Activated CD4-positive, alpha-beta T cell treated with anti-CD3 and anti-CD28 coated beads, Interleukin-2, amount 10 ng/mL, durations not matched to agents 7 days and 5 days (primary cell): ENCODE measurements at places on chromosomes 3 and 15.

DNA sequence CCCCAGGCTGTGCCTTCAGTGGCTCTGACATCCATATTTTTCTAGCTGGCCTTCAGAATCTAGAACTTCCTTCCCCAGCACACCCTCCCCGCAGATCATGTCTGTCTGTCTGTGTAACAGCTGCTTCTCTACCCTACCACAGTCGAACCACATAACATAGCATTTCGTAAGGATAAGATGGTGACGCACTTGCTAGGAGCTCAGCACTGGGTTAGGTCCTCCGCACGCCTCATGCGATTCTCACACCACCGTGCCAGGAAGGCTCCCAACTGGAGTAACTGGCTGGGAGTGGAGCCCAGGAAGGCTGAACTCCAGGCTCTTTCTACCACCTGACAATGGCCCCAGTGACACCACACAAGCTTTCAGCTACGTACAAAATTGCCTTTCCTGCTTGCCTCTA is 168.6 kb downstream of the STT3B start:
- peaks cover 6% of the 10 kb centered on the region for H3K4me1 ChIP-seq
- no peaks in the 10 kb centered on the region for H3K36me3 ChIP-seq
- no peaks in the 10 kb centered on the region for H3K27me3 ChIP-seq
- H3K4me3 ChIP-seq: no peak overlapping the region
- DNase-seq: no peak
- no peak overlapping the region for H3K27ac ChIP-seq

DNA sequence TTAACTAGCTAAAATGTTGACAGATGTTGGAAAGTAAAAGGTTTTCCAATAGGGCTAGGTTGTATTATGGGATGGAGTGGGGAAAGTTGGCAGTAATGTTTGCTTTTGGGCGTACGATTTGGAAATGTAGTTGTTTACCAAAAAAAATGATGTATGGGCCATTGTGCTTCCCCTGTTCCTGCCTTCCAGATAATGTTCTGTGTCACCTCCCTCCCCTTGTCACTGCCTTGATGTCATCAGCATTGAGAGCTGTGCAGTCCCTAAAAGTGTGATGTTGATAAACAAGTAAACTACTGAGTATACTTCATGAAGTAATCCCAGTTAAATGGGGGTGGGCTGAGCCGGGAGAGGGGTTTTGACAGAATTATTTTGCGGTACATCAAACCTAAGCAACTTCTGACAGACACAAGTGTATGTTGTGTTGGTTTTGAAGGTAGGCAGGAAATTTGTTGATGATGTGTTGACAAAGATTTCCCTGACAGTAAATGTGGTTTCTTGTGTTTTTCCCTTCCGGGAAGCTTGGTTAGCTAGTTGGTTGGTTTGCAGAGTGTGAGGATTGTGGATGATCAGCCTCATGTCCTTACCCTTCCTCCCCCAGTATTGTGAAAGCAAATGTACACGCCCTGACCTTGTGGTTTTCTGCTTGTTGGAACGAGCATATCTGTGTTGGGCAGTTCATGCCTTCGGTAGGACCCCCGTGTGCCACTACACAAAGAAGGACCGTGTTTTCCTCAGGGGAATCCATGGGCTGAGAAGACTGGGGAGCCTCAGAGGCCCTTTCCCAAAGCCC is 87.3 kb downstream of the PGPEP1L start:
- peaks cover 29% of the 10 kb centered on the region for H3K4me1 ChIP-seq
- H3K27me3 ChIP-seq: no peaks in the 10 kb centered on the region
- no peak overlapping the region for H3K4me3 ChIP-seq
- DNase-seq: no peak
- peak overlapping the region; percentile 51 for H3K27ac ChIP-seq

DNA sequence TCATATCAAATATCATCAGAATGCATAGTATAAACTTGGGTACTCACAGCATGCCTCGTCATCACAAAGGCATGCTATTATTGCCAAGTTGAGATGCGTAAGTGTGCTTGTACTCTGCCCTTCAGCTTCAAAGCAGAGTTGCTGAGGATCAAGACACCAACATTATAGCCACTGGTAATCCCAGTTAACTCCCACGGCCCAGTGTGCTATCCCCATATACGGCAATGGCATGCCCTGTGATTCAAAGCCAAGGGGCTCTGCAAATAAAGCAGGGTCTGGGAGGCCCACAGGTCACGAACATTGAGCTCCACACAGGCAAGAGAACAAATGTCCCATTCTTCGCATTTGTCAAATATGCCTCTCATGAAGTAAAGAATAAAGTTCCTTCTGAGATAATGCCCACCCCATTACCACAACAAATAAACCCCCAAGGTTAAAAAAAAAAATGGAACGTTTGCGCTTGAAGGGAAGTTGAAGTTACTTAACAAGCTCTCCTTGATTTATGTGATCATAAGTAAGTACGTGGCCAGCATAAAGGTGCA is 298.1 kb upstream of the NECTIN3 start:
- no peak for DNase-seq
- no peaks in the 10 kb centered on the region for H3K36me3 ChIP-seq
- no peak overlapping the region for H3K27ac ChIP-seq
- H3K4me3 ChIP-seq: no peak overlapping the region
- no peaks in the 10 kb centered on the region for H3K4me1 ChIP-seq

- no peaks in the 10 kb centered on the region for H3K4me1 ChIP-seq
- H3K27me3 ChIP-seq: peaks cover 26% of the 10 kb centered on the region
Observed at GRCh38 chr3:11001020-11001657, 8.6 kb downstream of the SLC6A1 start.

DNA sequence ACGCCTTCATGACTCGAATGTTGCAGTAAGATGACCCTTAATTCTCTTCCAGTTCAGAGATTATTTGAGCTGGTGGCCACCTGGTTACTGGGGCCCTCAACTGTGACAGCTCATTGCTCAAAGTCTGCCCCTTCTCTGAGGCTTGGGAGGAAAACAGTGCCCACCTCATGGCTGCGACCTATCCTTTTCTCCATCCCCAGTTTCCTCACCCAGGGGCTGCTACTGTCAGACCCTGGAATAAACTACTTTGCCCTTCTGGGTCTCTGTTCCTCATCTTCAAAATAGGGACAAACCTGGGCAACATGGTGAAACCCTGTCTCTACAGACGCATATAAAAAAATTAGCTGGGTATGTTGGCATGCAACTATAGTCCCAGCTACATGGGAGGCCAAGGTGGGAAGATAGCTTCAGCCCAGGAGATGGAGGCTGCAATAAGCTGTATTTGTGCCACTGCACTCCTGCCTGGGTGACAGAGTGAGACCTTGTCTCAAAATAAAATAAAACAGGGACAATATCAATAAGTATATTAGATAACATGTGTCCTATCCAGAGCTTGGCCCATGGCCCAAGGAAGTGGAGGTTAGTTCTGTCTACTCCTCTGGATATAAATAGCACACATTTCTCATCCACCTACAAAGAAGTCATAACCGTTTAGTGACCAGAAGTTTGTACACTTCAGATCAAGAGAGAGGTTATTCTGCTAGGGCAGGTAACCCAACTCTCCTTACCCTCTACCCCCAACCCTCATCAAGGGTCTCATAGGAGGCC is 2.2 kb upstream of the RASL12 start:
- DNase-seq: no peak
- no peak overlapping the region for H3K27ac ChIP-seq
- no peak overlapping the region for H3K4me3 ChIP-seq

DNA sequence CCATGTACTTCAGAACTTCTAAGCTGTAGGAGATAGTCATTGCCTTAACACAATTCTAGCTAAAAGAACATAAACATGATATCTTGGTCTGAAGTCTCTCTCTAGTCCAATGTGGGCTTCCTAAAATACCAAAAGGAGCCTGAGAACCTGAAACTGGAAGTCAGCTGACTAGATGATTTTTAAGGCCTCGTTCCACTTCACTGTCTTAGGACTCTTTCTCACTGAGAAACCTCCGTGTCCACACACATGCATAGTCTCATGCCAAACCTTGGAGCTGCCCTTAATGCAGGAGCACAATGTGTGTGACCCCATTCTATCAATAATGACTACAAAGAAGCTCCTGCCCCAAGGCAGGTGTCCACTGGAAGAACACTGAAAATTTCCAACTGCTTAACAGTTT is 87.7 kb downstream of the ETFA start:
- H3K27ac ChIP-seq: no peak overlapping the region
- H3K4me1 ChIP-seq: peaks cover 3% of the 10 kb centered on the region
- peaks cover 17% of the 10 kb centered on the region for H3K36me3 ChIP-seq
- no peak for DNase-seq
- no peak overlapping the region for H3K4me3 ChIP-seq

DNA sequence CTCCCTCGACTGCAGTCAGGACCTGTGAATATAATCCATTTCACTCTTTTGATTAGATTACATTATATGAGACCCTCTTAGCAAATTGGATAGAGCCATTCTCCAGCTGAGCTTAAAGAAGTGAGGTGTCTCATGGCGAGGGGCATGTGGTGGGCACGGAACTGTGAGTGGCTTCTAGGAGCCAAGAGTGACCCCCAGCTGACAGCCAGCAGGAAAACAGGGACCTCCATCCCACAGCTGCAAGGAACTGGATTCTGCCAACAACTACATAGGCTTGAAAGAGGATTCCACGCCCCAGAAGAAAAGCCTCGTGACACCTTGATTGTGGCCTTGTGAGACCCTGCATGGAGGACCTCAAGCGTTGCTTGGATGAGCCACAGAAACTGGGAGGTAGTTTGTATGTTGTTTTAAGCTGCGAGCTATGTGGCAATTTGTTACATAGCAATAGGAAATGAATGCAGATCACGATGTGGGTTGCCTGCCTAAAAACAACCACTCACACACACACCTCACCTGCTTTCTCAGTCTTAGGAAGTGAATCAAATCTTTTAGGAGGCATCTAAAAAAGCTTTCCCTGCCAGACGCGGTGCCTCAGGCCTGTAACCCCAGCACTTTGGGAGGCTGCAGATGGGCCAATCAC is 84.2 kb upstream of the BHLHE40 start:
- peaks cover under 1% of the 10 kb centered on the region for H3K36me3 ChIP-seq
- H3K27ac ChIP-seq: no peak overlapping the region
